A172 (cell line): ENCODE measurements at places on chromosomes 7 and 10. TPM values are rescaled to one million over a fixed set of nuclear protein-coding genes. Genes with fewer than 3 reads are reported as not detected.
A peak's percentile ranks its signal among the peaks of the same experiment; 100 is the strongest.

DNA sequence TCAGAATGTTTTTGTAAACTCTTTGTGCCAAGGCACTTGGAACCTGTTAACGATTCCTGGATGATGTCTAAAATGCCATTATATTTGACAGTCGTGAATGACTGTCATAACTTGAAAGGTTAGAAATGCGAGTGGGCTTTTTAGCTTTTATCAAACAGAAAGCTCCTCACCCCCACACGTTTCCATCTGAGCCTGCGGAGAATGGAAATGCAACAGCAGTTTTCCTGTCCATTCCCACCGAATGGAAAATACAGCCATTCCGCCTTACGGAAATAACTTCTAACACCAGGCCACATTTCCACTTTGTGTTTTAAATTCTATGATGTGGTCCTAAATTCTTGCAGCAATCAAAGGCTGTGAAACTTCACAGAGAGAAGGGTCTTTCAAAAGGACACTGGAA, 83.8 kb downstream of the ELMO1 start:
- no peak for DNase-seq

- DNase-seq: no peak
Observed at GRCh38 chr7:24858108-24858977, 101.1 kb upstream of the GSDME start.

PON1 gene
- not detected in 2 replicates for total RNA-seq

- DNase-seq: no peak
Observed at GRCh38 chr10:76945166-76945565, 692.4 kb downstream of the KCNMA1 start.

- DNase-seq: no peak
Observed at GRCh38 chr10:67807855-67808456, 30.0 kb downstream of the DNAJC12 start.

- no peak for DNase-seq
Observed at GRCh38 chr10:93300288-93300917, 181.7 kb downstream of the MYOF start.

- DNase-seq: no peak
Observed at GRCh38 chr7:35495844-35496243, 199.1 kb downstream of the HERPUD2 start.

DNA sequence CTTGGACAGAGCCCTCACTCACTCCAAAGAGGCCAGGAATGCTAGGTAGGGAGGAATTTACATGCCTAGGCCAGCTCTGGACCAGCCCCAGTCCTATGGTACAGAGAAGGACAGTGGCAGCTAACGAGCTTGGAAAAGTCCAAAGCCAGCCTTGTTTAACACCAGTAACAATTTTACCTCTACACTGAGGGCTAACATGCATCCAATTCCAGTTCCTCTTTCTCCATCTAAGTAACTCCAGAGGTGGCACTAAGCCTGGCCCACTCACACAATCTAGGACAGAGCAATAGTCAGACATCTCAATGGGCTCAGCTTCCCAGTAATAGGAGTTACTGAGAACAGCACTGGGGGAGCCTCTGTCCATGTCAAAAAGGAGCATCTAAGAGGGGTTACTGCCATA, 5.7 kb upstream of the LCOR start:
- DNase-seq: no peak

HYAL4 gene
- not detected in 2 replicates for total RNA-seq

EGFR gene
- total RNA-seq: 75.4 and 79.3 TPM in 2 replicates

DNA sequence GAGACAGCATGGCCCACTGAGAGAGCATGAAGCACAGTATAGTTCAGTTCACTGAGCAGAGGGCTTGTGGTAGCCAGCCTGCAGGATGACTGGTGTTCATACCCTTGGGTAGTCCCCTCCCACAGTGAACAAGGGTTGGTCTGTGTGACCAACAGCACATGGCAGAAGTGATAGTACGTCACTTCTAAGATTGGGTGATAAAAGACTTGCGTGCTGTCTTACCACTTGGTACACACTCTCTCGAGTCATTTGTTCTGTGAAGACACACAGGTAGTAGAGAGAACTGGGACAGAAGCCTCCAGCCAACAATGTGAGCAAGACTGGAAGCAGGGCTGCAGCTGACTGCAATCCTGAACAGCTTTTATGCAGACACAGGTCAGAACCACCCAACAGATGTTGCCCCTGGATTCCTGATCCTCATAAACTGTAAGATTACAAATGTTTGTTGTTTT, 14.6 kb downstream of the EPC1 start:
- DNase-seq: no peak

AOC1 gene
- total RNA-seq: not detected in 2 replicates

PIK3CG gene
- 4.7 and 5.4 TPM in 2 replicates for total RNA-seq

DNA sequence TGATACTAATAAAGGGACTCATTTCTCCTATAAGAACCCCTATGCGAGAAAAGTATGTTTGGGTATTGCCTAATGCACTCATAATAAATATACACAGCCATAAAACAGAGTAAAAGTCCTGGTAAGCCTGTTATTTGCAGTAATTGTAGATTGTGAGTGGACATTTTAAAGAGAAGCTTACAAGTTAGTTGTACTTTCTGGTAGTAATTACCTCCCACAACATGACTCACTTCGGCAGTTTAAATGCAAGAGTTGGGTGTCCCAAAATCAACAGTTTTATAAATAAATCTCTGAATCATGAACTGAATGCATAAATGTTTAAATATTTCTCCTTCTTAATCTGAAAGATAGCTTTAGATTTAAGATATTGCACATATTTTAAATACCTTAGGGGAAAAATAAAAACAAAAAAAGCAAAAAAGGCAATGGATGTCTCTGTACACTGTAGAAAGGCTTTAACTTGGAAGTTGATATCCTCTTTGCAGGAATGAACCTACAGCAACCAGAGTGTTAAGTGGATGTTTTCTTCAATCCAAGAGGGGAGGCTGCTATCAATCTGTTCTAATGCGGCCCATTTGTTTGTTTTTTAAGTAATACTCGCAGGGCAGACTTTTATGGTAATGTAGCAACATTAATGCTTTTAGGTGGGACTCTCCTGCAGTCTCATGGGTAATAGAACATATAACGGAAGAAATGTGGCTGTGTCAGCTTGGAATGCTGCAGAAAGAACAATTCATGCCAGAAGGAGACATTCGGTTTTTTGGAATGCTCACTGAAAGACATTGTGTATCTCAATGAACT, 57.3 kb upstream of the ZEB1 start:
- peak; percentile 56 for DNase-seq

DNA sequence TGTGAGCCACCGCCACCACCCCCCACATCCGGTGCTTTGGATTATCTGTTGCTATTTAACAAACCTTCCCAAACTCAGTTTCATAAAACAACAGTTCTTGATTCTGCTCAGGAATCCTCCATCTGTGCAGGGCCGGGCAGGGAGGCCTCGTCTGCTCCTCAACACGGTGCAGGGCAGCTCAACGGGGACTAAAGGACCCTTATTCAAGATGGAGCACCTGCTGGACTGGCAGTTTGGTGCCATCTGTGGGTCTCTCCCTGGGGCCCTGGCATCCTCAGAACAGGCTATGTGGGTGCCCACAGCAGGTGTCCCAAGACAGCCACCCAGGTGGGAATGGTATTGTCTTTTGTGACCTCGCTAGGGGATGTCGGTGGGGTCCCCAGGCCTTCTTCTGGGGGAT, 31.0 kb upstream of the ELFN1 start:
- DNase-seq: no peak

ACHE gene
- total RNA-seq: 1.5 and 2.8 TPM in 2 replicates

DNA sequence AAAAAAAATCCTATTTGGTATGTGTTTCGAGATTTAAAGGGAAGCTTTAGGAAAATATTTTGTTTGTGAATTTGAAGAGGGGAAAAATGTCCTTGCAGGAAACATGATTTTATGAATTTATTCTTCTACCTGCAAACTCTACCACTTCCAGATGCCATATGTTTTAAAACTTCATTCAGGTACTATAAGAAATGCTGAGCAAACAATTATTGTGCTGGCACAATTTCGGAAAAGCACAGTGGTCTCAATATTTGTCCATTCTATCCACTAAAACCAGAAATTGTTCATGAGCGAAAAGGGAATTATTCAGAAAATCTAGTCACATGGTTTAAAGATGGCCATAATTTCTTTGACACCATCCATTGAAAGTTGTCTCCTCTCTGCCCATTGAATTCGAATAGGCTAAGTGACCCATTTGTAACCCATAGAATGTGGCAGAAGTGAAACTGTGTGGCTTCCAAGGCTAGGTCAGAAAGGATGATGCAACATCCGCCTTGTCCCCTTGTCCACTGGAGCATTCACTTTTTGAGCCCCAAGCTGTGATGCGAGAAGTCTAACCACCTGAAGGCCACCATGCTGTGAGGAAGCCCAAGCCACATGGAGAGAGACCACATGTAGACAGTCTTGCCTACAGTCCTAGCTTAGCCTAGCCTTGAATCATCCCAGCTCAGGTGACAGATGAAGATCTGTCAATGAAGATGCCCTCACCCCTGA, 189.8 kb upstream of the PRKCQ start:
- DNase-seq: no peak

GRCh38 chr7:158245724-158246041, 341.9 kb downstream of the PTPRN2 start:
- no peak for DNase-seq

DNA sequence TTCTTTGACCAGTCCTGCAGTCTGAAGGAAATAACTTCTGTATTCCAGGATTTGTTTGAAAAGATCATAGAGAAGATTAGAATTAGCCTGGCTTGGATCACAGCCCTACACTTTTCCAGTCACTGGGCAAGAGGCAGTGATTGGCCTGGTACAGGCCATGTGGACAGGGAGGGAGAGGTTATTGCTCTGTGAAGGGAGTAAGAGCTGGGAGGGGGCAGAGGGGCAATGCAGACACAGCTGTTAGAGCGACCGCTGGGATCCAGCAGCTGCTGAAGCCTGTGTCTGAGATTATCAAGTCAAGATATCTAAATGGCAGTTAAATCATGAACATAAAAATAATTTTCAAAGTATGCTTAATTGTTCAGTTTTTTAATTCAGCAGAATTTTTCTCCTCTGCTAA, 257.3 kb downstream of the SDK1 start:
- no peak for DNase-seq

GSTO2 gene
- total RNA-seq: 0.38 and 5.2 TPM in 2 replicates

DNA sequence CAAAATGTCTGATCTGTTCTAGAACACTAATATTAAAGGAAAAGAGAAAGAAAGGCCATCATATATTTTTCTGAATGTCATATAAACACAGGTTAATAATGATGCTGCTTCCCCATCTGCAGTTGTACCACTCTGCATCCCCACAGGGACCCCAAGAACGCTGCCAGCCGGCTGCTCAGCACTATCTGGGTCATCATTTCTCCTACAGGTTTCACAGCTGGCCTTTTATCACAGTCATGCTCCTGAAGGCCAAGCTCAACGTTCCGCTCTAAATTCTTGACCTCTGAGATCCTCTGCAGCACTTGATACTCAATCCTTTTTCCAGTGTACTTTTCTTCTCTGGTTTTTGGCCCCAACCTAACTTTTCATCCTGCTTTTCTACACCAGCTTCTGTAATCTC, 4.8 kb downstream of the IDI1 start:
- no peak for DNase-seq

- DNase-seq: no peak
Observed at GRCh38 chr10:58174831-58175230, 92.9 kb downstream of the IPMK start.

DNA sequence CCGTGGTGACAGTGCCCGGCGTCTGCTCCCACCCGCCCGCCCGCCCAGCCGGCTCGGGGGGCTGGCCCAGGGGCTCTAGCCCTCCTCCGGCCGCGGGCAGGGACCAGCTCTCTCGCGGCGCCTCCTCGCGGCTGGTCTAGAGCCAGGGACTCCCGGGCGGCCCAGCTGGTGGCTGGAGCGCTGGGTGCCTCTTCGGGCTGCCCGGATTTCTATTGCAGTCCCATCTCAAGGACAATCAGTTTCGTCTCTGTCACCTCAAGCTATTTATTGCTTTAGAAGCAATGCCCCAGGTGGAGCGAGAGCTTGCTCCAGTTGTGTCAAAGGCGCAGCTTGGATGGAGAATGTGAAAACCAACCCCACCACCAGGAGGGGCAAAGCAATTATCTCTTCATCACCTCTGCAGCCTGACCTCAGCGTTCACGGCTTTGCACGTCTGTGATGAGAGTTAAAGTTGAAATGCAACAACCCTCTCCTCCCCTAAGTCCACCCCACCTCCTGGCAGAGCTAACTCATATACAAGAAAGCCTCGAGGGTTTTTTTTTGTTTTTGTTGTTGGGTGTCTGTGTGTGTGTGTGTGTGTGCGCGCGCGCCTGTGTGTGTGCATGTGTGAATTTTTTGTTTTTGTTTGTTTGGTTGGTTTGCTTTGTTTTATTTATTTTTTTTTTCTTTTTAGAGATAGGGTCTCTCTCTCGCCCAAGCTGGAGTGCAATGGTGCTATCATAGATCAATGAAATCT, at the start of gene ITGA8:
ITGA8 (minus strand) TSS at position 24 of the 736 bp plus-strand sequence. CDS start 151 bp downstream, outside the sequence.
- DNase-seq: no peak

ADAM12 gene
- total RNA-seq: 7.1 and 8.1 TPM in 2 replicates

NKX2-3 gene
- 0.19 and 1.2 TPM in 2 replicates for total RNA-seq

DNA sequence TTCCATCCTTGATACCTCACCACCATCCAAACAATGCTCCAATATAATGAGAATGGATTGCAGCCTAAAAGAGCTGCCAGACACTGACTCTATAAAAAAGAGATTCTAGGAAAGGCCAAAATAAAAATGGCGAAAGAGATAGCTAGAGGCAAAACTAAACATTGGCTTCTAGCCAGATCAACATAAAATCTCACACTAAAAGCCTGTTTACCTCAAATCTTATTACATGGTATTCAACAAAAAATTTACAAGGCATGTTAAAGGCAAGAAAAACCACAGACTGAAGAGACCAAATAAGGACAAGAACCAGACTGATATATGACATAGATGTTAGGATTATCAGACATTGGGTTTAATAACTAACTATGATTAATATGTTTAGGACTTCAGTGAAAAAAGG, 1127.0 kb downstream of the DNAJB9 start:
- no peak for DNase-seq

- peak; percentile 42 for DNase-seq
Observed at GRCh38 chr10:87092861-87093631, 1.6 kb downstream of the GLUD1 start.

DNA sequence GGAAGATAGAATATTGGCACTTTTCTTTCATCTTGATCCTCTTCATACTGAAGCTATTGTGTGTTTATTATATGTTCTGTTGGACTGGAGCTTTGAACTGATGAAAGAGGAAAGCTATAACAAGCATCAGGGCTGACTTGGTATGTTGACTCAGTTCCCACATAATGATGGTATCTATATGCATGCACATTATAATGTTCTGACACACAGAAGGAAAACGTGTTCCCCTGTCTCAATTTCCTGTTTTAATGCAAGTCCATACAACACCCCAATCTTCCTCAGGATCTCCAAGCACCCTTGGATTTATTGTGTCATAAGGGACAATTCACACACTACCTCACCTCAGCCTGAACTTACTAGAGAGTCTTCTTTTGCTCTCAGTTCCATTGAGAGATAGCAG, 8.3 kb upstream of the WASL start:
- no peak for DNase-seq
